ENCODE measurements at places on chromosomes 6 and 20. TPM values are rescaled to one million over a fixed set of nuclear protein-coding genes. Genes with fewer than 3 reads are reported as not detected.

Gene MDC1
- 72.9 TPM for total RNA-seq

Gene COL9A3
- total RNA-seq = 8.3 TPM

Gene LPIN3
- 15.4 TPM for total RNA-seq

Gene PRRT1
- total RNA-seq = 12.6 TPM

Gene OLIG3
- not detected for total RNA-seq

Gene TSPO2
- not detected for total RNA-seq

Gene TBC1D20
- total RNA-seq = 32.8 TPM

Gene PTCHD4
- 0.15 TPM for total RNA-seq

Gene BPIFB2
- total RNA-seq = not detected

Gene PEX6
- 31.3 TPM for total RNA-seq

Gene ISM1
- not detected for total RNA-seq

Gene SLC22A7
- total RNA-seq = not detected

All from PC-9 (cell line).